Stimulated activated CD8-positive, alpha-beta memory T cell treated with anti-CD3 and anti-CD28 coated beads, Interleukin-15, amount 100 ng/mL, for 4 hours (primary cell): ENCODE measurements at places on chromosomes 4 and X.

- no peak for DNase-seq
Measured at GRCh38 chrX:11319806-11320520, 26.8 kb downstream of the AMELX start.

DNA sequence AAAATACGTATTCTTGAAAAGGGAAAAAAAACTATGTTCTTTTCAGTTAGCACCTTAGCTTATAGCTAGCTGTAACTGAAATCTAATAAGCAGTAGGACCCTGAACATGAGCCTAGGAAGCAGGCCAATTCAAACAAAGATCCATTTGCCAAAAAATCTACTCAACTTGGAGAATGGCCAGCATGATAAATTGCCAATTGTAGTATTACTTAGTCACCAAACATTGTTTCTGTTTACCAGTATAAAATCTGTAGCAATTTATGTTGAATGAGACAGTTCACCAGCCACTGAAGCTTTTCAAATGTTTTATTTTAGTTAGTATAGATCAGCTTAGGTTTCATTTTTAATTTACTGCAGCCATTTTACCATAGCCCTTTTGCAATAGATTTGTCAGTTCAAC is 323.6 kb upstream of the DIPK2B start:
- DNase-seq: no peak

DNA sequence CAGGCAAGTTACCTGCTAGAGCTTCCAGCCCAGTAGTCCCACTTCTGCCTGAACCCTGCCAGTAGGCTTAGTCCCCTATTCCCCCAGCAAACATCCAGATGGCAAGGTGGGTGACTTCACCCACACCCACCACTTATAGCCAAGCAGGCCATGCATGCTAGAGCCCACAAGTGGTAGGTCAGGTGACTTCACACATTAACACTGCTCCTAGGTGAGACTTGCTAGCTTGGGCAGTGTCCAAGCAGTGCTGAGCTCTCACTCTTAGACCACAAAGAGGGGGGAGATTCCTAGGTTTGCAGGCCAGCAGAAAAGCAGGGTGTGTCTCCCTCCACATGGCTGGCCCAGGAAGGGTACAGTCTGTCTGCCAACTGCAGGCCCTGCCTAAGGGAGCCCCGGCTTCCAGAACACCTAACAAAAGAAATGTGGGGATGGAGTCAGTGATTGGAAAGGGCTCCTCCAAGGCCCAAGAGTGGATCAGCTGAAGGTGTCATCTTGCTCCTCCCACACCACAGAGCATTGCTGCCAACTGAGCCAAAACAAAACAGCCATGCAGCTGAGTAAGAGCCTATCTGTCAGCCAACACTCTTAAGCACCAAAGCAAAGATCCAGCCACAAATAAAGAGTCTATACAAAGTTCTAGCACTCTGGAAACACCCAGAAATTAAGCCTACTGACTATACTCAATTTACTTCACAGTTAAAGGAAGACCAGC is 158.1 kb upstream of the USP38 start:
- DNase-seq: no peak

DNA sequence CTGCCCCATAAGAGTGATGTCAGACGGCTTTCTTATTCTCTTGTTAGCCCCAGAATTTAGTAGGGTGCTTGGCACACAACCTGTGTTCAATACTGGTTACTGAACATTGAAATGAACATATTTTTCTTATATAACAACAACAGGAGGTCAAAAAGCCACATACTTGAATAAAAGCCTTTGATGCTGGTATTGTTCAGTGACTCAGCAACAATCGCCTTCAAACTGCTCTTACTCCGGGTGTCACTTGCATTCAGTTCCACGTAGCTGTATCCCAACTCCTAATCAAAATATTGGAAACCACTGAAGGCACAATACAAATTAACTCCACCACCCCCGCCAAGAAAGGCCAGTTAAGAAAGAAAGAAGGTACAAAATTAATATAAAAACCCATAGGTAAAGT is 61.5 kb downstream of the RFC1 start:
- DNase-seq: no peak

GRCh38 chr4:108620933-108621905 is 843 bp downstream of the RPL34 start:
- DNase-seq: no peak

GRCh38 chrX:129115935-129116334 is 407.4 kb downstream of the SMARCA1 start:
- no peak for DNase-seq

DNA sequence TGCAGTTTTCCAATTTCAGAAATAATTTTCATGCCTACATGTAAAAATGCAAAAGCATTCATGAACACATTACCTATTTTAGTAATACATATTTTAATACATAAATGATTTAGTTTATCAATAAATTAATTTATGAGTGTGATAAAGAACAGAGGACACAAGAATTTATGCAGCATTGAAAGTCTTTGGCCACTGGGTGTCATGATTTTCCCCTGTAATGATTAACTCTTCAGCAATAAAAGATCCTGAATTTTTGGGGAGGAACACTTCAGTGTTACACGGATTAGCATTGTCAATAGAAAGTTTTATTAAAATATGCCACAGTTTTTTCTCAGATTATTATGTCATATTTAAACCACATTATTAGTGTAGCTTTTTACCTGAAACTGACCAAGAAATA is 8.6 kb upstream of the VCX2 start:
- no peak for DNase-seq

DNA sequence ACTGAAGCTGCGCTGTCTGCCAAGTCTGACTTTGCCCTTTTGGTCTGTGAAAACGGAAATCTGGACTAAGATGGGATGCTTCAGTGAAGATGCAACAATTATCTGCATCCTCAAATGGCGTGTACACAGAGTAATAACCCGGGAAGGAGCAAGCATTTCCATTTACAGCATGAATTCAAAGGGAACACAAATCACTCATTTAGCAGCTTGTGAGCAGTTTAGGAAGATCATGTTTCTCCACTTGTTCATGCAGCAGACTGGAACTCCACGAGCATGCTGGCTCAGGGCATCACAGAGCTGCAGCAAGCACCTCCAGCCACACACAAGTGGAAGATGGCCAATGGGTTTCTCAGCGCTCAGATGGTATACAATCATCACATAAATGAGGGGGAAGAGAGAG is 175.5 kb downstream of the NLGN4X start:
- no peak for DNase-seq

GRCh38 chr4:184893801-184894571 is 68.2 kb upstream of the ACSL1 start:
- no peak for DNase-seq

GRCh38 chr4:76363556-76364290 is 57.2 kb downstream of the STBD1 start:
- no peak for DNase-seq

- no peak for DNase-seq
Measured at GRCh38 chrX:39714471-39714870, 383.3 kb downstream of the BCOR start.

DNA sequence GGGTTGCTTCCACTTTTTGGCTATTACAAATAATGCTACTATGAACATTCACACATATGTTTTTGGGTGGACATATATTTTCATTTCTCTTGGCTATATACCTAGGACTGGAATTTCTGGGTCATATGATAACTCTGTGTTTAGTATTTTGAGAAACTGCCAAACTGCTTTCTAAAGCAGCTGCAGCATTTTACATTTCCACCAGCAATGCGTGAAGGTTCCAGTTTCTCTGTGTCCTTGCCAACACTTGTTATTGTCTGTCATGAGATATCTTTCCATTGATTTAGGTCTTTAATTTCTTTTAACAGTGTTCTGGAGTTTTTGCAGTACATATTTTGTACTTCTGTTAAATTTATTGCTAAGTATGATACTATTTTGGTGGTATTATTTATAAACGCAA is 48.3 kb downstream of the CLCN5 start:
- DNase-seq: no peak

DNA sequence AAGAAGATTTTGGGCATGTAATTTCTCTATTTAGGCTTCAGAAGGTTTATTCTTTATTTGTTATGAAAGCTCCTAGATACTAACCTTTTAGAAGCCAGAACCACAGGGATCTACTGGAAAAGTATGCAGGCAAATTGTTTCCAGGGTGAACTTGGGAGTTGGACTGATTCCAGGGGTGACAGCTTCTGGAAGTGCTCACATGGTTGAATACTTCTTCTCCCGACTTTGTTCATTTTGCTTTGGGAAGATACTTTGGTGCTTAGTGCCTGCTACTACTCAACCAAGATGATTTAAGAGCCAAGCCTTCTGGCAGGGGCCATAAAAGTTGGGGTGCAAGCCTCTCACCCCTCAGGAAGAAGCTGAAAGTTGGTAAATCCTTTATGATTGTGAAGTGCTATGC is 445.6 kb downstream of the ACTRT1 start:
- DNase-seq: no peak

DNA sequence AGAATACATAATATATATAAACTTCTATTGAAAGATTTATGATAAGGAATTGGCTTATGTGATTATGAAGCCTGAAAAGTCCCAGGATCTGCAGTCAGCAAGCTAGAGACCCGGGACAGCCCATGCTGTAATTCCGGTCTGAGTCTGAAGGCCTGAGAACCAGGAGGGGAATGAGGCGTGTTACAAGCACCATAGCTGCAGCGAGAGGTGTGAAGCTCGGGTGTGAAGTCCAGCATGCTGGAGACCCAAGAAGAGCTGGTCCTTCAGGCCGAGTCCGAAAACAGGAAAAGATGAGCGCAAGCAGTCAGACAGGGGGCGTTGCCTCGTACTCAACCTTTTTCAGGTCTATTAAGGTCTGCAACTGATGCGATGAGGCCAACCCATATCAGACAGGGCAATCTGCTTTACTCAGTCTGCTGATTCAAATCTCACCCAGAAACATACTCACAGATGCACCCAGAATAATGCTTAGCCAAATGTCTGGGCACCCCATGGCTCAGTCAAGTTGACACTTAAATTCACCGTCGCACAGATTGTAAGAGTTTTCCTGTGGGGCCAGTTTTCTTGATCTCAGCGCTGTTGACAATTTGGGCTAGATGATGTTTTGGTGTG is 40.4 kb downstream of the SMIM20 start:
- no peak for DNase-seq

GRCh38 chr4:189305500-189305899 is 635.2 kb upstream of the FRG1 start:
- DNase-seq: no peak

- no peak for DNase-seq
Measured at GRCh38 chr4:102500352-102500695, 835 bp upstream of the NFKB1 start.

GRCh38 chr4:162461952-162462351 is 298.2 kb upstream of the FSTL5 start:
- DNase-seq: no peak

GRCh38 chrX:117957128-117957527 is 159.5 kb downstream of the KLHL13 start:
- DNase-seq: no peak

DNA sequence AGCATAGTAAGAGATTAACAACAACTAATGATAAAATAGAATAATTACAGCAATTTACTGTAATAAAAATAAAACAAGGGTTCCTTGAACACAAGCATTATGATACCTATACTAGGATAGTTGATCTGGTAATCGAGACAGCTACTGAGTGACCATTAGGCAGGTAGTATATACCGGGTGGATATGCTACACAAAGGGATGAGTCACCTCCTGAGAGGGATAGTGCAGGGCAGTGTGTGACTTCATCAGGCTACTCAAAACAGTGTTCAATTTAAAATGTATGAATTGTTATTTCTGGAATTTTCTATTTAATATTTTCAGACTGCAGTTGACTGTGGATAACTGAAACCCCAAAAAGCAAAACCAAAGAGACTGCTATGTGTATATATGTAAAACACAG is 9.7 kb upstream of the ANTXR2 start:
- DNase-seq: no peak

GRCh38 chr4:145938618-145939440 is at the start of gene ZNF827:
Gene ZNF827 (minus strand): TSS chr4:145938823. CDS start chr4:145938407, 416 bp downstream.
- DNase-seq: peak; percentile 38

DNA sequence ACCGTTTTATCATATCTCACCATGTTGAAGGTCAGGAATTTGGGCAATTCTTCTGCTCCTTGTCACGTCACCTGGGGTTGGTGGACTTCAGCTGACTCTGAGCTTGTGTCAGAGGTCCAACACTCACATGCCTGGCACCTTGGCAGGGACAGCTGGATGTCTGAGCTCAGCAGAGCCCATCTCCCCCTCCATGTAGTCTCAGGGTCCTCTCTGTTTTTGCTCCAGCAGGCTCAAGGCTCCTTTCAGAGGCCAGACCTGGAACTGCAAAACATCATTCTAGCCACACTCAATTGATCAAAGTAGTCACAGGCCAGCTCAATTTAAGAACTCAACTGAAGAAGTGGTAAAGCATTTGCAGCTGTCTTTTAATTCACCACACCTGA is 45.4 kb downstream of the EDNRA start:
- DNase-seq: no peak

DNA sequence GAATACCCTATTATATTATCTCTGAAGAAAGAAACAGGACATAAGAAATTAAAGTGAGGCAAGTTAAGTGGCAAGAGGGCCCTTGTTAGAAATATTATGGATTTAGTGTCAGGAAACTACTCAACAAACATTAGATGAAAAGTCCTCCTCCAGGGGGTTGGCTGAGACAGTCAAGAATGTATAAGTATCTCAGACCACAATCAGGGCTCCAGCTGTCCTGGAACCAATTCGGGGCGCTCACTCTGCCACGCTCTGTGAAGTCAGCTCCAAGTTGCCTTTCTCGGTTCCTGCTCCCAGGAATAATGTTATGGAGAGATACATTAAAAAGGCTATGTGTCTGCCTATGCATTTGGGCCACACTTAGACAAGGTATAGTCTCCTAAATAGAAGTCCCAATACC is 73.3 kb downstream of the RASGEF1B start:
- no peak for DNase-seq

DNA sequence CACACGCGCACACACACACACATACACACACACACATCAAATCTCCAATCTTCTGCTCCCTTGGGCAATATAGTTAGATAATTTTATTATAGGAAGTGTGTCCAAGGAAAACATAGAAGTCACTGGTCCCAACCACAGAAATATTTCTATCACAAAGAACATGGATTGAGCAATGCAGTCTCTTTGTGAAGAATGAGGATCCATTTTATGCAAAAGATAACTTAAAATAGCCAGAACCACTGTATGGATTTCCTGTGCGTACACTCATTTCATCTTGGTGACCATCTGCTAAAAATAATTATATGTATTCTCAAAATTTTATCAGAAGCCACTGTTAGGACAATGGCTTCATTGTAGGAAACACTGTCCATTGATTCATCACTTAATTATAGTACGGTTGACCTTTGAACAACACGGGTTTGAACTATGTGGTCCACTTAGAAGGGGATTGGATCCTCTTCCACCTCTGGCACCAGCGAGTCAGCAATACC is 169.6 kb upstream of the MXRA5 start:
- no peak for DNase-seq

GRCh38 chr4:118755438-118756226 is 70.4 kb downstream of the METTL14 start:
- DNase-seq: no peak

- DNase-seq: no peak
Measured at GRCh38 chr4:30721185-30722091, 1.3 kb downstream of the PCDH7 start.

DNA sequence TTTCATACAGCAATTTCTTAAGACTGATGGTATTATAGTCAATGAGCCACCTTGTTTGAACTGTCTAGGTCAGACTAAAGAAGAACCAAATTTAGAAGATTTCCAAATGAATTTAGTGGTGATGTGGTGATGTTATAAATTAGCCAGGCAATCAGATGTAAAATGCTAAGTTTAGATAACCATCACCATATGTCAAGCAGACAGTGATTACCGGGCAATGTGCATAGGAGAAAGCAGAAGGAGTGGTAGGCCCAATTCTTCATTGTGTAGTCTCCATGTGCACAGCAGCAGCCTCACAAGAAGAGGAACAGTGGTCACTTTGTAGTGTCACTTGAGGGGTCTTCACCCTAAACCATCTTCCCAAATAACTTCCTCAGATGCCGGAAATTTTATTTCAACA is 198.8 kb downstream of the ANTXR2 start:
- no peak for DNase-seq
